ENCODE measurements at places on chromosomes 12 and 14.
A peak's percentile ranks its signal among the peaks of the same experiment; 100 is the strongest.

DNA sequence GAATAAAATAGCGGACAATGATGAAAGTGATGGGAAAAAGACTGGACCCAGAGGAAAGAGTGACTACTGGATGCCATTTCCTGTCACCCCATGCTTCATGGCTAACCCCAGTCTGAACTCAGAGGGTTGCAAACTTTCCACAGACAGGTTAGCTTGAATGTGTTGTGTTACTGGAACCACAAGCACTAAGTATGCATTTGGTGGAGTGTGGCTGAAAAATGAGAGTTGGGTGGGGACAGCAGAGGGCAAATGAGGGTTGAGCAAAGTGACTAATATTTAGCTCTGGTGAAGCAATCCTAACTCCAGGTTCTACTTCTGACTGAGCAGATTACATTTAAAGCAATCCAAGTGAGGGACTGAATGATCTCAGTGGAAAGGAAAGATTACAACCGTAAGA lies 1.6 kb downstream of the SLC16A7 start:
- DNase-seq, result no peak

GRCh38 chr14:72419226-72419775 lies 474.6 kb downstream of the DPF3 start:
- no peak for DNase-seq

- no peak for DNase-seq
Measured at GRCh38 chr14:50606468-50606867, 46.5 kb downstream of the ATL1 start.

- no peak for DNase-seq
Measured at GRCh38 chr12:50440288-50440687, 39.6 kb downstream of the LARP4 start.

DNA sequence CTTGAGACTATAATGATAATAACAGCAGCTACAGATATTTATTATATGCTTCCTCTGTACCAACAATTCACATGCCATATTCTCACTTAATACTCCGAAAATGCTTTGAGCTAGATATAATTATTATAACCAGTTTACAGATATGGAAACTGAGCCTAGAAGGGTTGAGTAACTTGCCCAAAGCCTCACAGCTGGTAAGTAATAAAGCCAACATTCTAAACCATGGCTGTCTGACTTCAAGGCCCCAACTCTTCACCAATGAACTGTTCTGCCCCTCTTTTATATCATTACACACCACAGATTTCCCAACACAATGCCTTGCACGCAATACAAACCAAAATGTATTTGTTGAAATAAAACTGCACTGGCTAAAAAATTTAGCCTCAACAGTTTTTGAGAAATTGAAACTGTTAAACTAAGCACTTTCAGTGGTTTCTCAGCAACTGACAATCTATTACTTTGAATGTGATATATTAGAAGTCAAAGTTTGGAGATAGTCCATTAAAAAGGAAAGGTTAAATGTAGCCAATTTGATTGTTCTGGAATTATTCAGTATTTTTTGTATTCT lies 222.5 kb upstream of the ARHGAP5 start:
- DNase-seq, result no peak

- DNase-seq, result no peak
Measured at GRCh38 chr12:108357834-108358579, 18.9 kb upstream of the CMKLR1 start.

- peak; percentile 49 for DNase-seq
Measured at GRCh38 chr12:57456145-57456700, 1.1 kb downstream of the INHBE start.

DNA sequence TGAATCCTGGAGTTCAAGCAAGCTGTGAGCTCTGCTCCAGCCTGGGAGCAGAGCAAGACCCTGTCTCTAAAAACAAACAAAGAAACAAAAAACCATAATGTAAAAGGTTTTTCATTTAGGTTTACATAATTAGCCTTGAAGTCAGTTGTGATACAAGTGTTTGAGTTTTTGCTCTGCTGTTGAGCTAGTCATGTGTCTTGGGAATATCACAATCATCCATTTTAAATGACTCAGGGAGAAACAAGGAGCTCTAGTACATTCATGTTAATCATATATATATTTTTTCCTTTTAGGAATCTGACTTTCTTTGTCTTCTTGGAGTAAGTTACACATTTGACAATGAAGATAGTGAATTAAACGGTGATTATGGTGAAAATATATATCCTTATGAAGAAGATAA lies 12.9 kb downstream of the MIA2 start:
- DNase-seq, result no peak

- DNase-seq, result no peak
Measured at GRCh38 chr12:12903642-12904609, 12.6 kb downstream of the GPRC5A start.

GRCh38 chr12:52082988-52083637 lies 3.6 kb downstream of the SMIM41 start:
- no peak for DNase-seq

- DNase-seq, result no peak
Measured at GRCh38 chr12:46494424-46494823, 121.9 kb upstream of the SLC38A2 start.

GRCh38 chr14:54582334-54582733 lies 15.4 kb downstream of the SAMD4A start:
- no peak for DNase-seq

DNA sequence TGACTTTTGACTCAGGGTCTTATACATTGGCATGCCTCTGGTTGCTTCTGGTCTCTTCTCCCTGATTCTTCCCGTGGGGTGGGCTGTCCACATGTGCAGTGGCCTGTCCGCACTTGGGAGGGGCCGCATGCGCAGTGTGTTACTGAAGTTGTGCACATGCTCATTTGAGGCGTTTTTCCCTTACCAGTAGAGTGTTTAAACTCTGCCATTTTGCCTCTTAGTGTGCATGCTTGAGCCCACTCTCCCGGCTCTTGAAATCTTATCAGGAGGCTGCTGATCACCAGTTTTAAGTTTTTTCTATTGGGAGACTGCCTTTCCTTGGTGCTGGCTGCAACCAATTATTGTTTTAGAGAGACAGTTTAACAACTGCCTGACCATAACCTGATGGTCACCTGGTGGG lies 32.1 kb upstream of the HECTD1 start:
- DNase-seq, result no peak

DNA sequence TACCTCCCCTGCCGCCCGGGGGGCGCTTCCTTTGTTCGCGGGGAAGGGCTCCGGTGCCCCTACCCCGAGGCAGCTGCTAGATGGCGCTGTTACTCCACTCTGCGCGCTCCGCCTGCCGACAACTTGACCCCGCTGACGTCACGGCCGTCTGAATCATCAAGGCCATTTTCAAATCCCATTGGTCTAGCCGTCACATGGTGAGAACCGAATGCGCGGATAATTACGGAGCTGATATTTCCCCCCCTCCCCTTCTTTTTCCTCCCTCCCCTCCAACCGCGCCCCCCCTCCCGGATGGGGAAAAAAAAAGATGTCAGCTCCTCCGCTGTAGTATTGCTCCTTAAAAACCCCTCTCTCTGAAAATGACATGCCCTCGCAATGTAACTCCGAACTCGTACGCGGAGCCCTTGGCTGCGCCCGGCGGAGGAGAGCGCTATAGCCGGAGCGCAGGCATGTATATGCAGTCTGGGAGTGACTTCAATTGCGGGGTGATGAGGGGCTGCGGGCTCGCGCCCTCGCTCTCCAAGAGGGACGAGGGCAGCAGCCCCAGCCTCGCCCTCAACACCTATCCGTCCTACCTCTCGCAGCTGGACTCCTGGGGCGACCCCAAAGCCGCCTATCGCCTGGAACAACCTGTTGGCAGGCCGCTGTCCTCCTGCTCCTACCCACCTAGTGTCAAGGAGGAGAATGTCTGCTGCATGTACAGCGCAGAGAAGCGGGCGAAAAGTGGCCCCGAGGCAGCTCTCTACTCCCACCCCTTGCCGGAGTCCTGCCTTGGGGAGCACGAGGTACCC lies at the start of gene HOXC10:
Gene HOXC10, plus strand, starts transcription at position 246 of the 791 bp plus-strand sequence. Its CDS starts 114 bp downstream, at position 360.
- peak; percentile 92 for DNase-seq

GRCh38 chr12:111757361-111758119 lies 9.2 kb upstream of the ALDH2 start:
- no peak for DNase-seq

- DNase-seq, result no peak
Measured at GRCh38 chr12:41452838-41453407, 264.8 kb downstream of the PDZRN4 start.

DNA sequence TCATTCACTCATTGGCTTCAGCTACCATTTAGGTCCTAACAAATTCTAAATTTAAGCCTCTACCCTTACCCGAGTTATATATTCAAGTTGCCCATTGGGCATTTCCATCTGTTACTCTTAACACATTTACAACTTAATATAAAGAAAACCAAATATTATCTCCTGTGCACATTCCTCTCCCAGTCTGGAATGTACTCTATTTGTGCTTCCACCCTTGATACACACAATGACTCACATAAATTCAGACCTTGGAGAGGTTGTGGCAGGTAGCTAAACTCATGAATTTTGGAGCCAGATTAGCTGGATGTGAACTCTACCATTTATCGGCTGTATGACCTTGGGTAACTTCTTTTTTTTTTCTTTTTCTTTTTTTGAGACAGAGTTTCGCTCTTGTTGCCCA lies 51.1 kb downstream of the BRMS1L start:
- no peak for DNase-seq

- peak; percentile 84 for DNase-seq
Measured at GRCh38 chr12:32501835-32502333, 102.5 kb downstream of the FGD4 start.

GRCh38 chr12:54590978-54591591 lies 2.6 kb upstream of the PPP1R1A start:
- DNase-seq, result no peak

- no peak for DNase-seq
Measured at GRCh38 chr12:83077041-83077440, 390.3 kb downstream of the TMTC2 start.

- no peak for DNase-seq
Measured at GRCh38 chr12:130562716-130563115, 153.4 kb downstream of the RIMBP2 start.

GRCh38 chr12:25009496-25010092 lies 60.7 kb upstream of the BCAT1 start:
- no peak for DNase-seq

- DNase-seq, result no peak
Measured at GRCh38 chr14:77955816-77956484, 156.0 kb downstream of the ADCK1 start.

- DNase-seq, result no peak
Measured at GRCh38 chr12:32302218-32303173, 96.9 kb upstream of the FGD4 start.

DNA sequence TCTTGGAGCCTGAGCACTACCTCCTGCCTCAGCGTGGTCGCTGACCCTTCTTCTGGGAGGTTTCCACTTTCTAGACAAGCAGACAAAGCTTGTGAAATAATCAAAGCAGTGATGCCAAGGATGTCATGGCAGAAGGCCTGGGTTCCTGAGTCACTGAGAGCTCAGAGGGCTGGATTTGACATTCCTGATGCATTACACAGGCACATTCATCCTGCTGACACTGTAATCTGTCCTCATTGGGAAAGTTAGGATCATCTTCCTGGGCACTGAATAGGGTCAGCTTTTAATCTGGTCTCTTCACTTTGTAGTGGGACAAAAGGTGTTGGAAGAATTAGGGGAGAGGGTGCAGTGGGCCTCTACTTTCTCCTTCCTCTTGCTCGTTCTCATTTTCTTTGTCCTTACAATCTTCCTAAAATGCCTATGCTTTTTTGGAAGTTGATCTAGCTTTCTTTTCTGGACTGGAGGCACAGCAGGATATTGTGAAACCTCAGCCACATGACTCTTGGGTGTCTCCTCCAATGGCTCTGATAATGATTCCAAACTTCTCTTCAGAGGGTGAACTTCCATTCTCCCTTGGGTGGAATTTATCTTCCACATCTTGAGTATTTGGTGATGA lies 29.6 kb downstream of the EEA1 start:
- DNase-seq, result no peak

- DNase-seq, result no peak
Measured at GRCh38 chr14:46384611-46385010, 267.0 kb downstream of the RPL10L start.

- DNase-seq, result no peak
Measured at GRCh38 chr14:65080960-65081747, 21.2 kb downstream of the MAX start.

- DNase-seq, result no peak
Measured at GRCh38 chr12:112716099-112717093, 75.2 kb upstream of the RPH3A start.

DNA sequence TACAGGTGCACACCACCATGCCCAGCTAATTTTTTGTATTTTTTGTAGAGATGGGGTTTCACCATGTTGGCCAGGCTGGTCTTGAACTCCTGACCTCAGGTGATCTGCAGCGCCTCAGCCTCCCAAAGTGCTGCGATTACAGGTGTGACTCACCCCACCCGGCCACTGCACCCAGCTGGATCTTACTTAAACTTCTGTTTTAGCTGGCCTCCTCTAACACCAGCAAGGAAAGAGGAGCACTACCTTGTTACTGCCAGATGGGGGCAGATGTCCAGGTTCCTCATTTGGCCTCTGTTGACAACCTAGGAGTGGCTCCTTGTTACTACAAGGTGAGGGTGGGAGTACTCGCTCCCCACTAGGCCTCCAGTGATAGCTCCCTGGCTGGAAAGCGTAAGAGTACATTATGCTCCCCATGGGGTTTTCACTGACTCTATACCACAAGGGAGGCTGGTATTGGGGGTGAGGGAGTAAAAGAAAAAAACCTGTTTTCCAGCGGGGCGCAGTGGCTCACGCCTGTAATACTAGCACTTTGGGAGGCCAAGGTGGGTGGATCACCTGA lies 13.2 kb upstream of the ARF6 start:
- peak; percentile 3 for DNase-seq

- DNase-seq, result no peak
Measured at GRCh38 chr12:128018067-128018466, 248.9 kb upstream of the TMEM132C start.

- DNase-seq, result no peak
Measured at GRCh38 chr12:58961166-58961565, 40.9 kb upstream of the LRIG3 start.

- DNase-seq, result no peak
Measured at GRCh38 chr14:94109915-94110250, 653 bp upstream of the IFI27 start.

GRCh38 chr12:129186952-129187351 lies 333.7 kb downstream of the GLT1D1 start:
- DNase-seq, result no peak

DNA sequence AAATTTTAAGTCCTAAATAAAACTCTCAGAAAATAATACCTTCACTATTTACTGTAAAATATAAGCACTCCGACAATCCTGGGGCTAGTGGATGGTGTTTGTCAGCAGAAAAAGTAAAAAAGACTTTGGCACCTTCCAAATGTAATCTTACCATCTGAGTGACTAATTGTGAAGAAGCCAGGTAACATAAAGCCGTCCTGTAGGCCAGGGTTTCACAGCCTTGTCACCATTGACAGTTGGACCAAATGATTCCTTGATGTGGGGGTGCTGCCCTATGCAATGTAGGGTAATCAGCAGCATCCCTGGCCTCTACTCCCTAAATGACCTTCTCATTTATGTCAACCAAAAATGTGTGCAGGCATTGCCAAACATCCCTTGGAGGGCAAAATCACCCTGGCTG lies 87.2 kb downstream of the CAPZA3 start:
- DNase-seq, result no peak

Measured in NCI-H187 (cell line).